Kasumi-1 (cell line): ENCODE measurements at places on chromosomes 2 and 18.

- no peak for DNase-seq
Observed at GRCh38 chr2:27288610-27289009, 6.4 kb downstream of the TRIM54 start.

DNA sequence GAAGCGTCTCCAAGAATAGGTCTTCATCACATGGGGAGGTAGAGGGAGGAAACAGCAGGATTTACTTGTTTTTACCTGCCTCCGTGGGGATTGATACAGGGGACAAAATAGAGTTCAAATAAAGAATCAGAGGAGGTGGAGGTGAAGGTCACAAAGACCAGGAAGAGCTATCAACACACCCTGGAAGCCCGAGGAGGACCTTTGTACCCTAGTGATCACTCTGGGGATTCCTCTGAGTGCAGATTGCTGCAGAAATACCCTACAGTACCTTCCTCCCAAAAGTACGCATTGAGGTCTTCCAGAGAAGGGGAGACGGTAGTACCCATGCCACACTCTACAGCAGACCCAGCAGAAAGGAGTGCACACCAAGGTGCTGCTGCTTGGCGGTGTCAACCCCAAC lies 44.9 kb downstream of the OSR1 start:
- no peak for DNase-seq

GRCh38 chr2:152676461-152676860 lies 40.8 kb downstream of the PRPF40A start:
- DNase-seq, result no peak

GRCh38 chr2:82428251-82428650 lies 2030.8 kb downstream of the SUCLG1 start:
- DNase-seq, result no peak

GRCh38 chr2:176122683-176123410 lies at the start of gene HOXD9:
HOXD9 (plus strand) TSS chr2:176122719; CDS start chr2:176122769, 50 bp downstream.
- DNase-seq, result no peak

- no peak for DNase-seq
Observed at GRCh38 chr2:129752176-129752575, 227.3 kb upstream of the RAB6C start.

GRCh38 chr18:12443551-12443950 lies 35.8 kb downstream of the PRELID3A start:
- DNase-seq, result no peak
